ENCODE measurements at places on chromosomes 1 and 21.

GRCh38 chr1:168723000-168723399 is 6.0 kb downstream of the DPT start:
- peaks cover 8% of the 10 kb centered on the region for H3K4me1 ChIP-seq
- H3K27me3 ChIP-seq: peaks cover 21% of the 10 kb centered on the region
- H3K36me3 ChIP-seq: no peaks in the 10 kb centered on the region
- H3K27ac ChIP-seq: no peak overlapping the region
- no peak overlapping the region for H3K4me3 ChIP-seq
- no peak for DNase-seq

DNA sequence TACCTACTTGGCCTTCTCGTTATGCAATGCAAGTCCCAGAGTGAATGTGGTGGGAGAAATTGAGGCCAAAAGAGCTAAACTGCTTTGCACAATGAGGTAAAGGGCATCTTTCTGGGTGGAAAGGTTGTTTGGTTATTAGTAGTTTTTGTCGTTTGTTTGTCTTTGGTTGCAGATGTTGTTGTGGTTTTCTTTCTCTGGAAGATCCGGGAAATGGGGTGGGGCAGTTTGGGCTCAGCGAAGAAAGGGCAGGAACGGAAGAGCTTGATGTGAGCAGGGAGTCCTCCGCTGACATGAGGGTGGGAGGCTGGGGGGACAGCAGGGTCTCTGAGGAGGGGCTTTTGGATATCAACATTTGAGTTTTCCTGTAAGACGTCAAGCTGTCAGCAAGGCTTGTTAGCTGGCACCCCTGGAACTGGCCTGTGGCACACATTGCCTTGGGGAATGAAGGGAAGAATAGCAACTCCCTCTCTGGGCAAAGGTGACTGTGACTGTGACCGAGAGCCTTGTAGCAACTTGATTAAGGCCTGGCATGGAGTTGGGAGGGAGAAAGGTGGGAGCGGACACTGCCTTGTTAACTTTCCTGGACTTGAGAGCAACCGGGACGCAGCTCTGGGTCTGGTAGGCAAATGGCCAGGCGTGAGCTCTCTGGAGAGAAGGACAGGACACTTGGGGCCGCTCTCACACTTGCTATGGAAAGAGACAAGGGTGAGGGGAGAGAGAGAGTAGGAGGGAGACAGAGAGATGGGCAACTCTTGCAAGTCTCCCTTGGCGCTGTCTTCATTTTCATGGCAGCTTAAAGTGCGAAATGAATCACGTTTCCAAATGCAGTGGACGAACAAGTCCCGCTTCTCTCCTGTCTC is 15.4 kb upstream of the OPRD1 start:
- no peak for DNase-seq
- no peaks in the 10 kb centered on the region for H3K36me3 ChIP-seq
- H3K27ac ChIP-seq: no peak overlapping the region
- no peak overlapping the region for H3K4me3 ChIP-seq

- peaks cover 2% of the 10 kb centered on the region for H3K27me3 ChIP-seq
- no peak overlapping the region for H3K27ac ChIP-seq
- no peak overlapping the region for H3K4me3 ChIP-seq
- DNase-seq: no peak
- H3K4me1 ChIP-seq: no peaks in the 10 kb centered on the region
Observed at GRCh38 chr1:157091186-157091585, 8.4 kb downstream of the ETV3L start.

DNA sequence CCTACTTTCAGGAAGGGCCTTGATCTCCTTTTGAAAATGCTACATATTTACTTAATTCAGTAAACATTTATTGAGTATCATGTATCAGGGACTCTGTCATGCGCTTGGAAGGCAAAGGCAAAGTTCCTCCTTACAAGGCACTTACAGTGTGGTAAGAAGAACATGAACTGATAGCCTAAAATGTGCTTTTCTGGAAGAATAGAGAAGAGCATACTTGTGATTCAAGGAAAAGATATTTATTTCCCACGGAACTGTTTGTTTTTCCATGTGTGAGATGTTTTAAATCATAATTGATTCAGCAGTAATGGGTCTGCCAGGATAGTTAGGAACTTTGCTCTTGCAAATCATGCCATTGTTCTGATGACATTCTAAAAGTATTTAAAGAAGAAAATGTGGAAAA is 110.1 kb upstream of the ZNHIT6 start:
- H3K36me3 ChIP-seq: no peaks in the 10 kb centered on the region
- H3K4me3 ChIP-seq: no peak overlapping the region
- no peaks in the 10 kb centered on the region for H3K27me3 ChIP-seq
- H3K4me1 ChIP-seq: no peaks in the 10 kb centered on the region
- no peak for DNase-seq

GRCh38 chr1:26471498-26472319 is 531 bp upstream of the HMGN2 start:
- peaks cover 62% of the 10 kb centered on the region for H3K36me3 ChIP-seq
- H3K4me3 ChIP-seq: peak overlapping the region; percentile 92
- H3K27ac ChIP-seq: peak overlapping the region; percentile 98

DNA sequence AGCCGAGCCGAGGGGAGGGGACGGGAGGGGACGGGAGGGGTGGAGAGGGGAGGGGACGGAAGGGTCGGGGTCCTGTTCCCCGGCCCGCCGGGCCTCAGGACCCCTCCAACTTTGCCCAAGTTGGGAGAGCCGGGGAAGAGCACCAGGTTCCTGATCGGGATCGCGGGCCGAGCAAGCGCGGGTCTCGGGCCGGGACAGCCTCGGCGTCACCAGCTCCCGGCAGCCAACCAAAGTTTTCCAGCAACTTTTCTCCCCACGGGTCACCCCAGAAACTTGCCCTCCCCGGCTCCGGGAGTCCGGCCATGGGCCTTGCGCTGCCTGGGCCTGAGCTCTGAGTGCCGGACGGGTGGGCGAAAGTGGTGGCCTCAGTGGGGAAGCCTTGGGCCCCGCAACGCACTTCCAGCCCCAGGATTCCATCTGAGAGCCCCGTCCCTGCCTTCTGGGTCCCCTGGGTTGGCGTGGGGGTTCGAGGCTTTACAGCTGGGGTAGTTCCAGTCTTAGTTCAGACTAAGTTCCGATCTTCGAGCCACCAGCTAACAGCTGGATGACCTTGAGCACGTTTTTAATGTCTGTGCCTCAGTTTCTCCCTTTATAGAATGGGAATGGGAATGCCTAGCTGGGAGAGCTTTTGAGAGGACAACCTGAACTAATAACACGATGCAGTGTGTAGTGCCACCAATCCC is 458 bp downstream of the ZC3H12A start:
- peaks cover 48% of the 10 kb centered on the region for H3K36me3 ChIP-seq
- H3K4me3 ChIP-seq: peak overlapping the region; percentile 99
- H3K27ac ChIP-seq: peak overlapping the region; percentile 99

GRCh38 chr1:46012236-46012635 is 120.2 kb downstream of the PIK3R3 start:
- DNase-seq: no peak
- no peak overlapping the region for H3K4me3 ChIP-seq
- H3K27me3 ChIP-seq: no peaks in the 10 kb centered on the region
- H3K36me3 ChIP-seq: peaks cover 22% of the 10 kb centered on the region
- no peaks in the 10 kb centered on the region for H3K4me1 ChIP-seq
- H3K27ac ChIP-seq: no peak overlapping the region

DNA sequence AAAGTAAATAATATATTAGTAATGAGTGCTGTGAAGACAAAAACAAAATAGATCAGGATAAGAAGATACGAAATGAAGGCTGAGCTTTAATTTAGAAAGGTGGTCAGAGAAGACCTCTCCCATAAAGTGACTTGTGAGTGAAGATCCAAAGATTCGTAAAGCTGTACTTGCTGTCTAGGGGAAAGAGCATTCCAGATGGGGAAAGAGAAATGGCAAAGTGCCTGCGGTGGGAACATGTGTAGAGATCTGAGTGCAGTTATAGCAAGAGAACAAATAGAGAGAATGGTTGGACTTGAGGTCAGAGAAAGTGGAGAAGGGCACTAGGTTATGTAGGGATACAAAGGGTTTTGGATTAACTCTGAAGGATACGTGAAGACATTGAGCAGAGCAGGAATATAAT is 60.6 kb downstream of the NUF2 start:
- no peak overlapping the region for H3K27ac ChIP-seq
- no peaks in the 10 kb centered on the region for H3K36me3 ChIP-seq
- H3K27me3 ChIP-seq: peaks cover 5% of the 10 kb centered on the region
- no peak for DNase-seq
- no peaks in the 10 kb centered on the region for H3K4me1 ChIP-seq
